ENCODE measurements at places on chromosomes 1 and 21.

GRCh38 chr1:205494115-205494514, 10.4 kb upstream of the CDK18 start:
- no peak for DNase-seq

GRCh38 chr1:1206376-1206965, at the start of gene TNFRSF18:
Gene TNFRSF18, minus strand, starts transcription at chr1:1206592. Its CDS starts 21 bp downstream, at chr1:1206571.
- no peak for DNase-seq

DNA sequence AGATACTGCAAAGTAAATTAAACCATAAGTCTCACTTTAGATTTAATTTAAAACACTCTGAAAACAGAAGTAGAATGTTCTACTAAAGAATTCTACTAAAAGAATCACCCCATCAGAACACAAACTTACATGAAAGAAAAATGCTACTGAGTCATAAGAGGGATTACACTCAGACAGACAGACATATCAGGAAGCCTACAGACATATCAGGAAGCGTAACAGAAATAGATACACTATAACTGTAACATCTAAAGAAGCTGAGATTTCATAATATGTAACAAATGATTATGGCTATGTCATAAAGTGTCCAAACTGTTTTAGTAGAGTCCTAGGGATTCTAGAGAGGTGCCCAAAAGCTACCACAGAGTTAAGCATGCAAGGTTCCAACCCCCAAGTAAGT, 23.9 kb downstream of the FOXJ3 start:
- no peak for DNase-seq

DNA sequence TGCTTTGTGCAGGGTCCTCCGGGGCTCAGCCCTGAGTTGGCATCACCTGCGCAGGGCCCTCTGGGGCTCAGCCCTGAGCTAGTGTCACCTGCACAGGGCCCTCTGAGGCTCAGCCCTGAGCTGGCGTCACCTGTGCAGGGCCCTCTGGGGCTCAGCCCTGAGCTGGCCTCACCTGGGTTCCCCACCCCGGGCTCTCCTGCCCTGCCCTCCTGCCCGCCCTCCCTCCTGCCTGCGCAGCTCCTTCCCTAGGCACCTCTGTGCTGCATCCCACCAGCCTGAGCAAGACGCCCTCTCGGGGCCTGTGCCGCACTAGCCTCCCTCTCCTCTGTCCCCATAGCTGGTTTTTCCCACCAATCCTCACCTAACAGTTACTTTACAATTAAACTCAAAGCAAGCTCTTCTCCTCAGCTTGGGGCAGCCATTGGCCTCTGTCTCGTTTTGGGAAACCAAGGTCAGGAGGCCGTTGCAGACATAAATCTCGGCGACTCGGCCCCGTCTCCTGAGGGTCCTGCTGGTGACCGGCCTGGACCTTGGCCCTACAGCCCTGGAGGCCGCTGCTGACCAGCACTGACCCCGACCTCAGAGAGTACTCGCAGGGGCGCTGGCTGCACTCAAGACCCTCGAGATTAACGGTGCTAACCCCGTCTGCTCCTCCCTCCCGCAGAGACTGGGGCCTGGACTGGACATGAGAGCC, 22.7 kb downstream of the COL6A1 start:
- DNase-seq, result no peak

Measured in GM12865 (cell line).